Mesothelial cell of epicardium (in vitro differentiated cells): ENCODE measurements at places on chromosomes 13 and 19. TPM values are rescaled to one million over a fixed set of nuclear protein-coding genes. Genes with fewer than 3 reads are reported as not detected.

DNA sequence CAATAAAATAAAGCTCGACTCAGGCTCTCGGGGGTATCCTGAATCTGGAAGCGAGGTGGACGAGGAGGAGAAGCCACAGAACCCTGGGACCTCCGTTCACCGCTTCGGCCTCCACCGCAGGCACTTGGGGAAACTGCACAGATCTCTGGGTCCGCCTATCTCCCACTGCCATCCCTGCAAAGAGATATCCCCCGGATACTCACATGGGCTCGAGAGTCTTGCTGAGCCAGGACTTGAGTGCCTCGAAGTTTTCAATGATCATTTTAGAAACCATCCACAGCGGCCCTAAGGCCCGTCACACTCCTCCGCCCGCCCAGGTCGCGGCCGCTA, 589 bp downstream of the RBM26 start:
- DNase-seq = no peak

DNA sequence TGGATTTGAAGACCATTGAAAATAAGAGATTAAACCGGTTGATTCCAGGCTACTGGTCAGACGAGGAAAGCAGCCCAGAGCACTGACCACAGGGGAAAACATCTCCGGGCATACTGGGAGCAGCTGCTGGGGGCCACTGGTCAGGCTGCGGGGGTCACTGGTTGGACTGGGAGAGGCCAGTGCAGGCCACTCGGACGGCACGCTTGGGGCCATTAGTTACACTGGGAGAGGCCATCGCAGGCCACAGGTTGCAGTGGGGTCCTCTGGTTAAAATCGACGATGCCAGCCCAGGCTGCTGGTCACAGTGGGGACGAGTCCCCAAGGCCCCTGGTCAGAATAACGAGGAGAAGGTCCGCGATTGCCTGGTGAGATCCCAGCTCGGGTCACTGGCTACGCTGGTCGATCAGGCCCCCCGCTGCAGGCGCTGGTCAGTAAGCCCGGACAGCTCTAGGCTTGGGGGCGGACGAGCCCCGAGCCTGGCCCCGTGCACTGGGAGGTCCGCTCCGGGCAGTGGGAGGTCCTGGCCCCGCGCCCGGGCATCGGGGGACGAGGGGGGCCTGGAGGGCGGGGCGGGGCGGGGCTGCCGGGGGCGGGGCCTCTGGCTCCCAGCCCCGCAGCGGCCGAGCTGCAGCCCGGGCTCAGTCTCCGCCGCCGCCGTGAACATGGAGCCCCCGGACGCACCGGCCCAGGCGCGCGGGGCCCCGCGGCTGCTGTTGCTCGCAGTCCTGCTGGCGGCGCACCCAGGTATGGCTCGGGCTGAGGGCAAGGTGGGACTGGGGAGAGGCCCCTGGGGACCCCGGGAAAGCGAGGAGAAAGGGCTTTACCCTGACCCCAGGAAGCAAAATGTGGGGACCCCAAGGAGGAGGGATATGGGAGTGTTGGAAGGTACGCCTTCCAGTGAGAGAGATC, at the start of gene BCAM:
TSS of gene BCAM (plus strand) at position 641 of the 909 bp plus-strand sequence. CDS start at position 663, 22 bp downstream.
- DNase-seq = peak; percentile 65

- DNase-seq = no peak
Measured at GRCh38 chr13:44058624-44059215, 179.0 kb downstream of the LACC1 start.

GRCh38 chr13:71306821-71307220, 560.2 kb downstream of the DACH1 start:
- no peak for DNase-seq

- no peak for DNase-seq
Measured at GRCh38 chr13:112443191-112443994, 67.2 kb downstream of the SPACA7 start.

GRCh38 chr19:21023901-21024300, 3.4 kb downstream of the ZNF430 start:
- DNase-seq = no peak

DNA sequence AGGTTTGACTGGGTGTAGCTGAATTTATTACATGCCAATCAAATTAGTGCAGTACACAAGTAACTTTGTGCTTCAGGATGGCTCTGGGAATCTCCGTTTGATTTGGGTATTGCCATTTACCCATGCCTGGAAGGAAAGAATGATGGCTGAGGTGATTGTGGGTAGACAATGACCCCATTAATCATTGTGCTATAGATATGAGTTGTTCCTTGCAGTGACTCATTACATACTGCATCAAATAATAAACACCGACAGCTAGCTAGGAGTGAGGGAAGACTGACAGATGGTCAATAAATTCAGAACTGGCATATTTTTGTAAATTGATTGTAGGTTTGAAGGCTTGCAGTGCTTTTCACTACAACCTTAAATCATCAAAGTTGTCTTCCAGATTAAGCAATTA, 1069.5 kb downstream of the DIAPH3 start:
- DNase-seq = no peak

- no peak for DNase-seq
Measured at GRCh38 chr13:46492946-46493345, 60.0 kb upstream of the LRCH1 start.

GRCh38 chr13:52850396-52851136, 2.1 kb upstream of the PCDH8 start:
- peak; percentile 69 for DNase-seq

GRCh38 chr19:18781047-18781600, 10.0 kb downstream of the COMP start:
- DNase-seq = no peak

GRCh38 chr13:19158006-19158405, 23.6 kb downstream of the TUBA3C start:
- DNase-seq = no peak

- DNase-seq = no peak
Measured at GRCh38 chr19:3068071-3068470, 5.8 kb upstream of the TLE5 start.

DNA sequence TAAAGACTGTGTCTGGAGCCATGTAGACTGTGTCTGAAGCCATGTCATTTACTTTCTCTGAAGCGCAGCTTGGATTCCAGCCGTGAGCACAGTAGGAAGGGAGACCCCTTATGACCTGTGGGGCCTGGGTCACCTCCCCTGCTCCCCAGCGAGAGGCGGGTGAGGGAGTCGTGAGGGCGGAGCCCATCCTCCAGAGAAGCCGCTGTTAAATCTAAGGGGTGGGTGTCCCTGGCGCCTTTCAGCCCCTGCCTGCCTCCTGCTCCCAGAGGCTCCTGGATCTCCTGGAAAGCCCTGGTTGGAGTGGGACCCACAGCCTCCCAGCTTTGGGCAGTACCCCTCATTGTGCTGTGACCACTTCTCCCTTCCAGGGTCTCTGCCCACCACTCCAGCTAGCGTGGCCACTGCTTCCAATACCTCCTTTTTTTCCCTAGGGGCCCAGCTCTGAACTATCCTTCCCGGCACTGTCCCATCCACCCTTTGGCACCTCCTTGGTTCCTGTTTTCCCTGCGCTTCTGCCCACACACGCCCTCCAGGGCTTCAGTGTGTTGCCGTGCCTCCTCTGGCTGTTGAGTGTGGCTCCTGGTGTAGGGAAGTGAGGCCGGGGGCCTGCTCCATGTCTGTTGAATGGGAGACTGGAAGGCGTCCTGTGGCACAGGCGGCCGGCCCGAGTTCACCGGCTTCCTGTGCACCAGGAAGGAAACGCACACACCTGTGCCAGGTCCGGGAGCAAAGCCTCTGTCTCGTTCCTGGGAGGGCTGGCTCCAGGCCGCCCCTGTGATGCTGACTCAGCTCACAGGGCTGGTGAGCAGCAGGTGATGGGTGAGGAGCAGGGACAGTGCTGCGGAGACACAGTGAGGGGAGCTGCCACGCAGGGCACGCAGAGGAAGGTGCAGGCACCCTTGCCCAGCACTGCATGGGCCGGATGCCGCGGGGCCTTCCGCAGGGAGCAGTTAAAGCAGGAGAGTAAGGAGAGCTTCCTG, 29.4 kb downstream of the ATP4B start:
- no peak for DNase-seq

GRCh38 chr19:50547385-50548190, 20.6 kb downstream of the LRRC4B start:
- no peak for DNase-seq

- no peak for DNase-seq
Measured at GRCh38 chr19:5123646-5124045, 154.7 kb downstream of the KDM4B start.

DNA sequence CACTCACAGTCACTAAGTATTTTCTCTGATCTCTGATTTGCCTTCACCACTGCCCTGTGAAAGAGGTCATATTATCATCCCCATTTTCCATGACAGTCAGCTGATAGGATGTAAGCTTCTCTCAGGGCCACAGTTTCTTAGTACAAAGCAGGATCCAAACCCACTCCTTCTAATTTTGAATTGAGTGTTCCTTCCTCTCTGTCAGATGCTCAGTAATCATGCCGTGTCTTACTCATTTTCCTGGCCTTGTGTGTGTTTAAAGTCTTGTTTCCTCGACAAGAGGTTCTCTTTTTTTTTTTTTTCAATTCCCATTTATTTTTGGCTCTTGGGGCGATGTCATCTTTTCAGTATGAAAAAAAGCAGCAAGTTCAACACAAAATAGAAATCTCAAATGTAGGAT, 72.3 kb downstream of the NAA16 start:
- DNase-seq = no peak

DNA sequence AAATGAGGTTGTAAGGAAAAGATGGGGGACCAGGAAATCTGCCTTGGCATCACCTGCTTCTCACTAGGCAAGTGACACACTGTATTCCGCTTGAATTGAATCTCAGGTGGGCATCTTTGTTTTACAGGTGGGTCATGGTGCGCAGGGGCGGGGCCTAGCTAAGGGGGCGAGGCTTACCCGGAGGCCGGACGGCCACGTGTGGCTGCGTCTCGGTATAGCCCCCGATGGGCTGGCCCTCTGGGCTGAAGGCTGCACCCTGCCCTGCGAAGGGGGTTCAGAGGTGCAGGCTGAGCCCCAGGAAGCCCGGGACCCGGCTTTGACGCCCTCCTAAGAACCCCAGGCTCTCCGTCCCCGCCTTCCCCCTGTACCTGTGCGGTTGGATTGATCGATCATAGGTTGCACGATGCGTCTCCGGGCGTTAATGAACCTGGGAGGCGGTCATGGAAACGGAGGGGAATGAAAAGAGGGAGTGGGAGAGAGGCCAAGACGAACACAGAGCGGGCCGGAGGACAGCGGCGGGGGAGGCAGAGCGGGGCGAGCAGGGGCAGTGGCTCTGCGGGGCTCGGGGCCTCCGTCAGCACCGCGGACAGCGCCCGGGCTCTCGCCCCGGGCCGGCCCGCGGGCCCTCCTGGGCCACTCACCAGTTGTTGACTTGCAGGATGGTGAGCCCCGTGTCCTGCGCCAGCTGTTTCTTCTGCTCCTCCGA, 12.5 kb downstream of the MEIS3 start:
- peak; percentile 55 for DNase-seq

APOC4 gene
- total RNA-seq = not detected in 3 replicates

C19orf81 gene
- 3.0 to 5.0 TPM (median 3.5 TPM) in 3 replicates for total RNA-seq

KLK15 gene
- total RNA-seq = not detected in 3 replicates

UQCR11 gene
- total RNA-seq = 143 to 154 TPM (median 153 TPM) in 3 replicates

OSCAR gene
- not detected in 3 replicates for total RNA-seq
